Naive thymus-derived CD8-positive, alpha-beta T cell (primary cell): ENCODE measurements at places on chromosomes 3 and 15. TPM values are rescaled to one million over a fixed set of nuclear protein-coding genes. Genes with fewer than 3 reads are reported as not detected.

The MUC20 gene
- polyA plus RNA-seq, result not detected

The GALNT15 gene
- polyA plus RNA-seq, result not detected

The MYL3 gene
- not detected for polyA plus RNA-seq

The VEPH1 gene
- not detected for polyA plus RNA-seq

The TRIM59 gene
- polyA plus RNA-seq, result 14.7 TPM

The SI gene
- not detected for polyA plus RNA-seq

The RFX7 gene
- 3.0 TPM for polyA plus RNA-seq
